Activated T-helper 1 cell treated with anti-CD3 and anti-CD28 coated beads, Interleukin-12 subunit alpha, Interleukin-12 subunit beta, Interleukin-2, Interleukin-4 antibody, amounts not matched to agents 30 ng/mL and 10 ng/mL and 1 ng/mL, durations not matched to agents 14 hours and 24 hours and 36 hours (primary cell): ENCODE measurements at places on chromosomes 13 and 19. TPM values are rescaled to one million over a fixed set of nuclear protein-coding genes. Genes with fewer than 3 reads are reported as not detected.
A peak's percentile ranks its signal among the peaks of the same experiment; 100 is the strongest.

The FAM83E gene
- 7.3 TPM in 2 replicates for total RNA-seq

The CD320 gene
- total RNA-seq, result 122 and 126 TPM in 2 replicates

The CALR3 gene
- total RNA-seq, result not detected in 2 replicates

The KLF5 gene
- total RNA-seq, result 2.4 and 2.5 TPM in 2 replicates

The KCTD15 gene
- 12.5 and 12.6 TPM in 2 replicates for total RNA-seq

- DNase-seq, result no peak
- H3K27ac ChIP-seq, result peak overlapping the region; percentile 21
- H3K4me3 ChIP-seq, result peak overlapping the region; percentile 28
Measured at GRCh38 chr13:77331421-77331820, 4.5 kb upstream of the MYCBP2 start.

- H3K4me1 ChIP-seq, result no peaks in the 10 kb centered on the region
- H3K27ac ChIP-seq, result no peak overlapping the region
- no peak overlapping the region for H3K4me3 ChIP-seq
- no peak for DNase-seq
Measured at GRCh38 chr13:106986033-106986484, 418.1 kb upstream of the ARGLU1 start.

GRCh38 chr13:46908501-46908900, 11.6 kb upstream of the HTR2A start:
- H3K4me3 ChIP-seq, result no peak overlapping the region
- no peak overlapping the region for H3K27ac ChIP-seq
- no peak for DNase-seq
- H3K4me1 ChIP-seq, result no peaks in the 10 kb centered on the region

- H3K4me3 ChIP-seq, result no peak overlapping the region
- no peaks in the 10 kb centered on the region for H3K36me3 ChIP-seq
- H3K27ac ChIP-seq, result no peak overlapping the region
- no peak for DNase-seq
- H3K4me1 ChIP-seq, result no peaks in the 10 kb centered on the region
Measured at GRCh38 chr13:76707360-76707759, 178.8 kb downstream of the KCTD12 start.

DNA sequence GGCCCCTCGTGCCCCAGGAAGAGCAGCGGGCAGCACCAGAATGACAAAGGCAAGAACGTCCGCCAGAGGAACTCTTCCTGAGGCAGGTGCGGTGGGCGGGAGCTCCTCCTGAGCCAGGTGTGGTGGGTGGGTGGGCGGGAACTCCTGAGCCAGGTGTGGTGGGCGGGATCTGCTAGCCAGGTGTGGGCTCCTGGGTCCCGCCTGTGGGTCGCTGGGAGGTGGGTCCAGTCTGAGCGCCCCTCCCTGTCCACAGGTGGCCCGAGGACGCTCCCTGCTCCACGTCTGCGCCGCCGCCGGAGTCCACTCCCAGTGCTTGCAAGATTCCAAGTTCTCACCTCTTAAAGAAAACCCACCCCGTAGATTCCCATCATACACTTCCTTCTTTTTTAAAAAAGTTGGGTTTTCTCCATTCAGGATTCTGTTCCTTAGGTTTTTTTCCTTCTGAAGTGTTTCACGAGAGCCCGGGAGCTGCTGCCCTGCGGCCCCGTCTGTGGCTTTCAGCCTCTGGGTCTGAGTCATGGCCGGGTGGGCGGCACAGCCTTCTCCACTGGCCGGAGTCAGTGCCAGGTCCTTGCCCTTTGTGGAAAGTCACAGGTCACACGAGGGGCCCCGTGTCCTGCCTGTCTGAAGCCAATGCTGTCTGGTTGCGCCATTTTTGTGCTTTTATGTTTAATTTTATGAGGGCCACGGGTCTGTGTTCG, 7.0 kb upstream of the HCN2 start:
- H3K27ac ChIP-seq, result no peak overlapping the region
- no peak overlapping the region for H3K4me3 ChIP-seq
- H3K4me1 ChIP-seq, result no peaks in the 10 kb centered on the region

DNA sequence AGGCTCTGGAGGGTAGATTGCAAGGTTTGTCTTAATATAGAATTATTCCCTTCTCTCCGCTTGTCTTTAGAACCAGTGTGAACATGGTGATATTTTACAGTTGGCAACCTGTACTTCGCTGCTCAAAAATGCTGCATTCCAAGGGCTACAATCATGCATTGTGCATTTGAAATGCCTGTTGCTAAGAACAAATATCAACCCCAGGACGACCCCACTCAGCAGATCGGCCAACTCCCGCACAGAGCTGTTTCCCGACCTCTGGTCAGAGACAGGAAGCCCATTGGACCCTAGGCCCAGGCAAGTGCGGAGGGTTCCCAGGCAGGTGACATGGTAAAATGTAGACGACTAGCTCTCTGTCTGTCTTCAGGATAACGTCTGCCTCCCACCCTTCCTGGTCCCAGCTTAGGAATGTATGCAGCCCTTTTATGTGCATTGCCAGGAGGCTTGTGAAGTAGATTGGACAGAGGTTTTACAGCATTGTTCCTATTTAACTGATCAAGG, 263.5 kb downstream of the FOXO1 start:
- H3K4me3 ChIP-seq, result peak overlapping the region; percentile 2
- DNase-seq, result no peak
- H3K27me3 ChIP-seq, result no peaks in the 10 kb centered on the region
- no peaks in the 10 kb centered on the region for H3K36me3 ChIP-seq
- no peak overlapping the region for H3K27ac ChIP-seq

DNA sequence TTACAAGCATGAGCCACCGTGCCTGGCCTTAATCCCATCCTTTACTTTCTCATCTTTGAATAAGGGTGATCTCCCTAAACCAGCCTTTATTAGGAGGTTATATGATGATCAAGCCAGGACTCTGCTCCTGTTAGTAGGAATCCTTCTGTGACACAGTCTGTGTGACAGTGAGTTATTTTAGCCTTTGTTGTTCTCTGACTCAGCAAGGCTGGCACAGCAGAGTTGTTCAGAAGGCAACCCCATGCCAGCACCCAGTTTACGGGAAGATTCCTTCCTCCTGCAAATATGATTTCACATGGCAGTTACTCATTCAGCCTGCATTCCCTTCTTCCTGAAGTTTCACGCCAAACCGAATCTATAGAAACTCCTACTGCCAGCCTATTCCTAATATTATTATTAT, 10.5 kb upstream of the MIER2 start:
- H3K4me3 ChIP-seq, result no peak overlapping the region
- H3K4me1 ChIP-seq, result peaks cover 4% of the 10 kb centered on the region
- peaks cover 3% of the 10 kb centered on the region for H3K36me3 ChIP-seq

GRCh38 chr13:111131611-111132010, 16.5 kb downstream of the ARHGEF7 start:
- no peak overlapping the region for H3K27ac ChIP-seq
- H3K36me3 ChIP-seq, result no peaks in the 10 kb centered on the region

DNA sequence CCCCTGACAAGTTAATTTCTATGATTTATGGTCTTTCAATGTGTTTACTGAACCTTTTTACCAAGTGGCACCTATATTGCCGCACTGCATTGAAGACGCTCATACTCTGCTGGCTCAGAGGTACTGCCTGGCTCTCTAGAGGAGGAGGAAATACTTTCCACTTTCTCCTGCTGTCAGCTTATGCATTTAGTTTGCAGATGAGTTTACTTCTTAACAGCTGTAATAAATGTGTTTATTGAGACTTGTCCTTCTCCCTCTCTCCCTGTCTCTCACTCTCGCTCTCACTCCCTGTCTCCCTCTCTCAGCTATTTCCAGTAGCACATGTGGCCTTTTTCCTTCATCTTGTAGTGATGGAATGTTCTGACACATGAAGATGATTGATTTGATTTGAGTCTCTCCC, 60.3 kb upstream of the SPATA13 start:
- DNase-seq, result no peak
- H3K4me3 ChIP-seq, result no peak overlapping the region
- no peak overlapping the region for H3K27ac ChIP-seq
- H3K4me1 ChIP-seq, result peaks cover 21% of the 10 kb centered on the region
- peaks cover 29% of the 10 kb centered on the region for H3K27me3 ChIP-seq

DNA sequence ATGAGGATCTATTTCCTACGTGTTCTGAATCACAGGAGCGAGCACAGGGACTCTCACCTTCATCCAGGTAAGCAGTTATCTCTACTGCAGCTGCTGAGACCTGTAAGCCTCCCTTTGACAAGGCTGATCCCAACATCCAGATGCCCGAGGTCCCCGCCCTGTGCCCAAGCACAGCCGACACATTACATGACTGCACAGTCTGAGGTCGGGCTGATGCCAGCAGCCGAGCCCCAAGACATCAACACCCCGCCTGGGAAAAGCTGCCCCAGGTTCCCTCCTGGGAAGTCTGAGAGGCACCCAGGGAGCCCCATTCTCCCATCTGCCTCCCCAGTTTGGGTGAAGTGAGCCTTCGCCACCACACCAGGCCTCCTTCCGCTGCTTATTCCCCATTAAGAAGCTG, 95.9 kb downstream of the COL4A1 start:
- no peaks in the 10 kb centered on the region for H3K36me3 ChIP-seq
- no peak overlapping the region for H3K27ac ChIP-seq
- no peak for DNase-seq
- H3K27me3 ChIP-seq, result peaks cover 3% of the 10 kb centered on the region

DNA sequence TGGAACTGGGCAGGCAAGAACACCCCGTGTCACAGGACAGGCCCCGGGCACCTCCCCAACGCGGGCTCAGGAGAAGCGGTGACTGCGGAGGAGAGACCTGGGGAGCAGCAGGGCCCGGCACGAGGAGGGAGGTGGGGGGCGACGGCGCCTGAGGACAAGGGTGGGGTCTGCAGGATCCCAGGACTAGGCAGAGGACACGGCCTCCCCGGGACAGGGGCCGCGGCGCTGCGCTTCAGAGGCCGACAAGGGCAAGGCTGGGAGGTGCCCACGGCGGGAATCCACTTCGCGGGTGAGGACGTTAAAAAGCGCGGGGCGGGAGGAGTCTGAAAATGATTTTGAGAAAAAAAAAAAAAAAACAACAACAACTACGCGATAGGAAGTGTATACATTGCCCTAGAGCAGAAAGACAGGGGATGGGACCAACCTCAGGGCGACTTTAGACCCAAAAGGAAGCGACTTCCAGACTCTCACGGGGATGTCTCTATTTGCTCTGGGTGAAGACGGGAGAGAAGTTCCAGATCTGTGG, 44.9 kb downstream of the ZNF611 start:
- H3K27ac ChIP-seq, result peak overlapping the region; percentile 97
- DNase-seq, result peak; percentile 34
- H3K4me3 ChIP-seq, result peak overlapping the region; percentile 94
- H3K4me1 ChIP-seq, result peaks cover 33% of the 10 kb centered on the region
- H3K27me3 ChIP-seq, result no peaks in the 10 kb centered on the region
- H3K36me3 ChIP-seq, result peaks cover 17% of the 10 kb centered on the region

GRCh38 chr13:46113596-46113995, 8.8 kb upstream of the CPB2 start:
- H3K27ac ChIP-seq, result no peak overlapping the region
- H3K4me1 ChIP-seq, result no peaks in the 10 kb centered on the region
- peaks cover 44% of the 10 kb centered on the region for H3K27me3 ChIP-seq
- DNase-seq, result no peak
- H3K36me3 ChIP-seq, result no peaks in the 10 kb centered on the region

GRCh38 chr13:82898586-82898985, 983.7 kb downstream of the SLITRK1 start:
- H3K36me3 ChIP-seq, result no peaks in the 10 kb centered on the region
- no peaks in the 10 kb centered on the region for H3K4me1 ChIP-seq
- H3K4me3 ChIP-seq, result no peak overlapping the region
- H3K27me3 ChIP-seq, result no peaks in the 10 kb centered on the region
- no peak for DNase-seq

DNA sequence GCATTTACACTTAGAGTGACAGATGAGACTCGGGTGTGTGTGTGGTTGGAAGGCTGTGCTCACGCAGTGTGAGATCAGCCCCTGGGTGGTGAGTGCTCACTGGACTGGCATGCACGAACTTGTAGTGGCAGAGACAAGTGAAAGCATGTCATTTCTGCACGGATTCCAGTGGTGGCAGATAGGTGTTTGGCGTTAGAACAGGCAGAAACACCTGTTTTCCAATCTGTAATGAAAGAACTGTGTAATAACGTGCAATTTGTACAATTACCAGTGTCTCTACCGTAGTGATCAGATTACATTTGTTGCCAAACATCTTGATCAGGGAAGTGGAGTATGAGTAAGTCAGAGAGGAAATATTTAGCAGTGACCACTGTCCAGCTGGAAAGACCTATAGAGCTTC, 8.2 kb downstream of the LAMP1 start:
- H3K27me3 ChIP-seq, result no peaks in the 10 kb centered on the region
- no peak overlapping the region for H3K27ac ChIP-seq
- no peak for DNase-seq
- no peak overlapping the region for H3K4me3 ChIP-seq
- H3K36me3 ChIP-seq, result peaks cover 5% of the 10 kb centered on the region

DNA sequence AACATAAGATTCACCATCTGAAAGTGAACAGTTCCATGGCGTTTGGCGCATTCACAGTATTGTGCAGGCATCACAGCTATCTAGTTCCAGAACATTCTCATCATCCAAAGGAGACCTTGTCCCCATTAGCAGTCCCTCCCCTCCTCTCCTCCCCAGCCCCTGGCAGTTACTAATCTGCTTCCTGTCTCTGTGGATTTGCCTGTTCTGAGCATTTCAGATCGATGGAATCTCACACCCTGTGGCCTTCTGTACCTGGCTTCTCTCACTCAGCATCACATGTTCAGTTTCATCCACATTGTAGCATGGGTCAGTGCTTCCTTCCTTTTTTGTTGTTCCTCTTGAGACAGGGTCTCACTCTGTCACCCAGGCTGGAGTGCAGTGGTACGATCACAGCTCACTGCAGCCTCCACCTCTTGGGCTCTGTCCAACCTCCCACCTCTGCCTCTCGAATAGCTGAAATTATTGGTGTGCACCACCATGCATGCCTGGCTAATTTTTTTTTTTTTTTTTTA, 34.6 kb downstream of the CRTC1 start:
- no peaks in the 10 kb centered on the region for H3K36me3 ChIP-seq
- no peak for DNase-seq

- H3K36me3 ChIP-seq, result no peaks in the 10 kb centered on the region
- H3K27ac ChIP-seq, result no peak overlapping the region
- H3K4me1 ChIP-seq, result peaks cover 6% of the 10 kb centered on the region
- DNase-seq, result no peak
Measured at GRCh38 chr19:566403-566802, 6.0 kb upstream of the BSG start.

GRCh38 chr19:52898101-52898500, 666 bp upstream of the ZNF320 start:
- peaks cover 4% of the 10 kb centered on the region for H3K4me1 ChIP-seq
- peaks cover 15% of the 10 kb centered on the region for H3K36me3 ChIP-seq
- no peak overlapping the region for H3K4me3 ChIP-seq
- no peaks in the 10 kb centered on the region for H3K27me3 ChIP-seq
